Forelimb muscle (tissue), 1 donor: ENCODE measurements at places on chromosomes 3 and 15. TPM values are rescaled to one million over a fixed set of nuclear protein-coding genes. Genes with fewer than 3 reads are reported as not detected.

ARPP19 gene
- 64.8 TPM for polyA plus RNA-seq

DNA sequence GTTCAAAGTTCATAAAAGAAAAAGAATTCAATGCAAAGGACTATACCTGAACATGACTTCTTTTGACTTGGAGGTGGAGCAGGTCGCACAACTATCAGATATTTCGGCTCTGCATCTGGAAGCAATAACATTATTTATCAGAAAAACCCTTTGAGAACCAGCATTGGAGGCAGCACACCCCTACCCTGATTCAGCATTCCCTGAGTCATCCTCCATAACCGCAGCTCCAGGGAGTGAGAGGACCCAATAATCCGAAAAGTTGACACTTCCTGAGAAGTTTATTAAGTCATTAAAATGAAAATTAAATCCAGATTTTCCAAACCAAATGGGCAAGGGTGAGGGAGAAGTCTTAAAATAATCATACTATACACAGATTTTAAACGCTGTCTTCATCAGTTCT is 90.6 kb downstream of the ABI3BP start:
- DNase-seq: no peak

DNA sequence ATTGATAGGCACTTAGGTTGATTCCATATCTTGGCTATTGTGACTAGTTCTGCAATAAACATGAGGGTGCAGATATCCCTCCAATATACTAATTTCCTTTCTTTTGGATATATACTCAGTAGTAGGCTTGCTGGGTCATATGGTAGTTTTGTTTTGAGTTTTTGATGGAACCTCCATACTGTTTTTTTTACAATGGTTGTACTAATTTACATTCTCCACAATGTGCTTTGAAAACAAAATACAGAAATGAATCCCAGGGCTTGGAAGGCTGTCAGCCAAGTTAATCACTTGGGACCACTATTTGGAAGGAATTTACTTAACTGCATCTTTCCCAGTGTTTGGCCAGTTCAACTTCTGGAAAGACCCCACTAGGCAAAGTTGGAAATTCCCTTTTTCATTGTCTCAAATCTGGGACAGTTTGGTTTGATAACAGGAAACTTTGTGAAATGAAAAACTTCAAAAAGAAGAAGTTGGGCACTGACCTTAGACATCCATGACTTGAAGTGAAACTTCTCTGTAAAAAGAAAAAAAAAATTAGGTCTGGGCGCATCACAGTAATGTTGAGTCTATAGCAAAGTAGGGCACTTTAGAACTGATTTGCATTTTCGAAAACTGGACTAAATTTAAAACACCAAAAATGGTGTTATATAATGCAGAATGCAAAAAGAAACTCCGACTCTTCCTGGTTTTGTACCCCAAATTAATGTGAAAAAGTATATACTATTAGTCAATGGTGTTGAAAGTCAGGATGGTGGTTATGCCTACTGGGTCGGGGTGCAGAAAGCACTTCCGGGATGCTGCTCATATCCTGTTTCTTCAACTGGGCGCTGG is 6.0 kb downstream of the CTSH start:
- DNase-seq: no peak

GRCh38 chr3:7433073-7433472 is 572.2 kb downstream of the GRM7 start:
- DNase-seq: no peak

GRCh38 chr3:149717391-149718056 is 34.8 kb downstream of the COMMD2 start:
- DNase-seq: peak; percentile 62

GRCh38 chr3:56997675-56998074 is 62.8 kb upstream of the SPATA12 start:
- no peak for DNase-seq

DNA sequence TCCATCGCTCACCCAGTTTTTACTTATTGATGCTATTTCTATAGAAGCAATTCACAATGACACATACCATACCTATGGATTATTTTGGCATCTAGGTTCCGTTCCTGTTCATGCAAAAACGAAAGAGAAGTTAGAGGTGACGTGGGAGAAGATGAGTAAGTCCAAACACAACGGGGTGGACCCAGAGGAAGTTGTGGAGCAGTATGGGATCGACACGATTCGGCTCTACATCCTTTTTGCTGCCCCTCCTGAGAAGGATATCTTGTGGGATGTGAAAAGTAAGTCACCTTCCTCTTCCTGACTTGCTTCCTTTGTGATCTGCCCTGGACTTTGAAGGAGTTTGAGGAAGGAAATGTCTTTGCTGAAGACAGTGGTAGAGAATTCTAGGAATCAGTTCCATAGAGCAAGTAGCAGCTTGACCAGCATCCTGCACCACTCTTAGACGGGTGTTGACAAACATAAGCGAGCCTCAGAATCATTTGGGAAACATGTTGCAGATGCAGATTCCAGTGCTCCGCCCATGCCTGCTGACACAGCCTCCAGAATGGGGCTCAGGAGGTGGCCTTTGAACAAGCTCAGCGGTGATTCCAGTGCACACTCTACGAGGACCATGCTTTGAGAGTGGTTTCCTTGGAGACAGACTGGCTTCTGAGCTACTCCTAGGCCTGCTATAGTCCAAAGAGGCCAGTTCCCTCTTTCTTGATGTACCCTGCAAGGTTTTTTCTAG is 78.4 kb upstream of the LIMD1 start:
- DNase-seq: no peak

DNA sequence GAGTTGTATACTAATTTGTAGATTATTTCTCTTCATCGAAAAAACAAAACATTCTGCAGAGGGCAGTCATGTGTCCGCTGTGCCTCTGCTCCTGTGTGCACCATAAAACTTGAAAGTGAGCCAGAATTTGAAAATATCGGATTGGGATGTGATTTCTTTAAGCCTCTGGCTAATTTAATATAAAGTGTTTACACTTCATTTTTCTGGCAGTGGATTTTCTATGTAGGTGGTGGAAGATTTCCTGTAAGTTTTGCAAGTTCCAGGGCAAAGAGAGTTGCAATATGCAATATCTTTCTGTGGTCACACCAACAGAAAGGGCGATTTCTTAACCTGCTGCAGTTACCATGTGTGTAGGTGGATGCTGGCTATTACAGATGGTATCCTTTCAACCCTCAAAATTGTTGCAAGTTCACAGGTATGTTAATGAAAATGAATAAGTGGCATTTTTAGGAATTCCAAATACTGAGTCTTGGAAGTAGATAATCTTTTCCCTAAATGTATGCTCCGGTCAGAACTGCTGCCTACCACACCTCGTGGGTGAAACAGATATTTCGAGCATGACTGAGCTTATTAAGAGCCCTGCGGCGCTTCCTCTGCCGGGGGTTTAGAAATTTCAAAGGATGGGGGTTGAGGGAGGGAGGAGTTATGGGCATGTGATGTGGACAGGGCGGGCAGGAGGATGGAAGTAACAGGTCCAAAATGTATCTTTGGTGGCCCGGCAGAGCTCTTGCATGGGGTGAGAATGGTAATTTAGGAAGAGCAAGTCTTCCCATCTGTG is 134.0 kb downstream of the PGPEP1L start:
- DNase-seq: no peak

- DNase-seq: no peak
Observed at GRCh38 chr3:153614140-153614539, 452.1 kb downstream of the RAP2B start.

GRCh38 chr3:195046441-195046840 is 224.5 kb downstream of the XXYLT1 start:
- no peak for DNase-seq

- no peak for DNase-seq
Observed at GRCh38 chr3:43048470-43048869, 57.4 kb downstream of the POMGNT2 start.

DNA sequence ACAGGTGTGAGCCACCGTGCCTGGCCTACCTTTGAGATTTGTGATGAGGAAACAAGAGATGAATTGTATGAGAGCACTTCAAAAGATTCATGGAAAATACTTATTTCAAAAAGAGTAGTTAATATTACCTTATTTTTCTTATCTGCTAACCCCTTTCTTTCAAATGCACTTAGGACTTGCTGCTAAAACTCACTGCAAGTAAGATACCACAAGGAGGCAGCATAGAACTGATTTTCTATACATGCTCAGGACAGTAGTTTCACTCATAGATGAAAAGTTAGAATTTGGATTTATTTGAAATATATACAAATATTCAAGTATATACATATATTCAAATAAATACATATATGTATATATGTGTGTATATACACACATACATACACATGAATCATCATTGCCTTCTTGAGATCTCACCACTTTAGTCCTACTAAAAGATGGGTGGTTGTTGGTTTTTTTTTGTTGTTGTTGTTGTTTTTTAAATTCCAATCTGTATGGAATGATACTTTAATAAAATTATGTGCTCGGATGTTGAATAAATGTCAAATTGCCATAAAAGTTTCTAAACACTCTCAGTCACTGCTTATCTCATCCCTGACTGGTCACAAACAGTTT is 2.4 kb downstream of the CCNDBP1 start:
- DNase-seq: no peak

- no peak for DNase-seq
Observed at GRCh38 chr3:46671541-46672348, 21.7 kb downstream of the ALS2CL start.
